T1000 (cell line): ENCODE measurements at places on chromosomes 2 and 18.

GRCh38 chr2:10576456-10576855 is 113.3 kb downstream of the NOL10 start:
- no peak for DNase-seq

GRCh38 chr18:1846640-1847039 is 724.7 kb downstream of the METTL4 start:
- DNase-seq: no peak

DNA sequence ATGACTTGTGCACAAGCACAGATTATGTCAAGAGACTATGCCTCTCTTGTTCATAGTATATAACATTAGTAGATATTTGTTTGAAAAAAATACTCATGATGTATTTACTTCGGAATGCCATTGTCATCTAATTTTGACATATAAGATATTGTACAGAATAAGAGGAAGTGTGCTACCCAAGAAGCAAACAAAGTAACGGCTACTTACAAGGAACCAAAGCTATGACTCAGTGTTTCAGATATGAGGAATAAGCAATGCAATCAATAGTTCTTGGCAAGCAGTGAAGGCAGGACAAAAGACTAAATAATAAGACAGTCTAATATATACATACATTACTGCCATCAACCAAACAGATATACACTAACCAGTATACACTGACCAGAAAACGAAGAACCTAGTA is 256.3 kb downstream of the CCDC178 start:
- no peak for DNase-seq

GRCh38 chr2:235694721-235695601 is 201.1 kb downstream of the AGAP1 start:
- no peak for DNase-seq
